ENCODE measurements at places on chromosomes 7 and 10. TPM values are rescaled to one million over a fixed set of nuclear protein-coding genes. Genes with fewer than 3 reads are reported as not detected.

DNA sequence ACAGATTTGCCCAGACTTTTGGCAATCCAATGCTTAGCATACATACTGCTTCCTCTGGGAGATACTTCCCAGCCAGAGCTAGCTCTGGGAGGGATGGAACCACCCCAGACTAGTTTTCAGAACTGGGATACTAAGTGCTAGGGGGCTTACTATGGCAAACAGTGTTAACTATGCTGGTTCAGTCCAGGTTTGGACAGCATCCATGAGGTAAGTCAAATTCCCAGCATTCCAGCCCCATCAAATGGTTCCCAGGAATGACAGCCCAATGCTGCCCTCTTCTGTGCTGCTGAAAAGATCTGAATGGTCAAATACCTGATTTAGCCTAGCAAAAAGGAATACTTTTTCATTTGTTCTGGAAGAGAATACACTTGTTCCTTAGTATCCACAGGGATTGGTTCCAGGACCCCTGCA lies 141.7 kb upstream of the CCDC6 start:
- DNase-seq = no peak

GRCh38 chr7:129210256-129210988 lies 14.4 kb upstream of the AHCYL2 start:
- DNase-seq = peak; percentile 44

DNA sequence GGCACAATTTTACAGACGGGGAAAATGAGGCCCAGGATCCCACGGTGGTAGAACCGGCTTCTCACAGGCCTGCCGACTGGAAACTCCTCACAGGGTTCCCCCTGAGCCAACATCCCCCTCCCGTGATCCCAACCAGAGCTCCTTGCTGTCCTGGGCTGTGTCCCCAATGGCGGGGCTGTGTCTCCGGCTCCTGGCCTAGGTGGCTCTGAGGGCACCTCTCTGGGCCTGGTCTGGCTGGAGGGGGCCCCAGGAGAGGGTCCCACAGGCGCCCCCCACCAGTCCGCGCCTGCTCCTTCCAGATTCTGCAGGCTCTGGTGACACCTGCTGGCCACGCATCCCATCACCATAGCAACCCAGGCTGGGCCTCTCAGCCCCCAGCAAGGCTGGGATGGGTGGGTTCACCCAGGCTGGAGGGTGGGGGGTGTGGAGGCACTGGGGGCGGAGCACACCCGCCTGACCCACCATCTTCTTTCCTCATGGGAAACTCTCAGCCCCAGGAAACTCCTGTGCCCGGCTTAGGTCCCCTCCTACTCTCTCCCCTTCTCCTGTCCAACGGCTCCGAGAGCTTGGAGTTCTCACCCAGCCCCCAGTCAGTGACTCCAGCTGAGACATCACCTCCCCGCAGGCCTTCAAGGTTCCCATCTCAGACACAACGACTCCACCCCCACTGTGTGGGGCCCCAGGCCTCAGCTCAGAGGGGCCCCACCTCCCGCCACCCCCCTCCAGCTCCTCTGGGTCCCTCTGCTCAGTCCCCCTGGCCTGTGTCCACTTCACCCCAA lies 27.1 kb upstream of the TNRC18 start:
- peak; percentile 34 for DNase-seq

ANXA8 gene
- 0.90 TPM for total RNA-seq

- no peak for DNase-seq
Observed at GRCh38 chr7:11403781-11404180, 428.2 kb downstream of the THSD7A start.

PAX2 gene
- not detected for total RNA-seq

GRCh38 chr10:6408799-6409198 lies 171.3 kb downstream of the PRKCQ start:
- DNase-seq = no peak

PLAC9 gene
- total RNA-seq = 1.6 TPM

GRCh38 chr10:121696854-121697253 lies 98.6 kb upstream of the FGFR2 start:
- DNase-seq = no peak

ASB4 gene
- total RNA-seq = not detected

DNA sequence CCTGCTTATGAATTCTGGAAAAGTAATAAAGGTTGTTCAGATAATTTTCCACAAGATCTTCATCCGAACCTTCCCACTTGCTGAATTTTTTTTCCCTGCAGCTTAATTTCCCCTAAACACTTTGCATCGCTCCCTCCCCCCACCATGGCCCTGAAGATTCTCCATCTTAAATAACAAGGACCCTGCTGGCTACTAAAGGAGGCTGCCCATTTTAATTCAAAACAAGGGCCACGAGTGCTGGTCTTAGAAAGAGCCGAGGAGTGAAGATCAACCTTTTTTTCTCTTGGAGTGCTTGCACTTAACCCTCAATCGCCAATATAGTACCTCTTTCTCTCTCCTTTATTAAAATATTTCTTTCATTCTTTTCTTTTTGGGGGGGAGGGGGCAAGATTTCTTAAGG lies 9.2 kb upstream of the SP8 start:
- DNase-seq = no peak

DNA sequence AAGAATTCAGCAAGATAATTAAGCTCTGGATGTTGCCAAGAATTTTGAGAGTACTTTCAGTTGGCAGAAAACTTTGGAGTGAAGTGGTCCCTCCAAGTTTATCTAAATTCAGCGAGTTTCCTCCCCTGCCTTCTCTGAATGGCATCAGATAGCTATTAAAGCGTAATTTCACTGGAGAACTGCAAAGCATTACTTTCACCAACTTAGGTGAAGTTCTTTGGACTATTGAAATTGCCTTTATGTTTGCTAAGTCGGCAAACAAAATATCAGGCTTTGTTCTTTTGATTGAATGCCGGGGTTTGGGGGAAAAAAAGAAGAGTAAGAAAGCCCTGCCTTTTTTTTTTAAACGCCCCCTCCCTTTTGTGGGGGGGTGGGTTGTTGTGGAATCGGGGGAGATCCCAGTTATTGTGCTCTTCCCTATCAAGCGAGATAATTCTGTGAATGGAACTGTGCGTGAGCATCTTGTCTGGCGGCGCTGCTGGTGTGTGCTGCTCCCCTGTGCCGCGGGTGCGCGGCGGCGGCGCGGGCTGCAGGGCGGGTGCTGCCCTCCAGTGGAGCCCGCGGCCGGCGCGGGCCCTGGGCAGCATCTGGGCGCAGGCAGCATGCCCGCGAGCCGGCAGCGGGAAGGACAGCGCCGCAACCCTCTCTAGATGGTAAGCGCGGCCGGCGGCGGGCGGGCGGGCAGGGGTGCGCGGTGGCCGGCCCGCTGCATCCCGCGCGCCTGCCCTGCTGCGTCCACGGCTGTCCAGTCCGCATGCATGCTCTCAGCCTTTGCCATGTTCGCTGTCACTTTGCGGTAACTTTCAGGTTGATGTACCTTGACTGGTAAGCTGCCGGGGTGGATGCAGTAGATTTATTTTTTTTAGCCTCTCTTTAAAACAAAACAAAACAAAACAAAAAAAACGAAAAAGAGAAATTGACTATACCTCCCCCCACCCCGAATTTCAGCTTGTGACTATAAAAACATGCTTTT lies 176.5 kb downstream of the TCF7L2 start:
- DNase-seq = peak; percentile 76

DNA sequence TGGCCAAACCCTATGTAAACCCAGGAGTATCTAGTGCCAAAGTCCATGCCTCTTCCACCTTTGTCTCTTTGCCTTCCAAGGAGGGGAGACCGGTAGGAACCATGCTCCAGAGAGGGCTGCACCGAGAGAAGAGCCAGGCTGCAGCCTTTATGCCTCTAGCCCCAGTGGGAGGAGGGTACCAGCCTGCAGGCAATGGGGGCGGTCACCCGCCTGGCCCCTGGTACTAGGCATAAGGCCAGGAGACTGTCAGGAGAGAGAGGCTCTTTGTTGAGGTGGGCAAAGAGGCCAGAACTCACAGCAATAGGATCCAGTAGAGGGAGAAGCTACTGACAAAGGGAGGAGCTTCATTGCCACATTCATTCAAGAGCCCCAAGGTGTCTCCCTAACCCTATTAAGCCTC lies 146.6 kb upstream of the PDE1C start:
- no peak for DNase-seq

VSIR gene
- 5.0 TPM for total RNA-seq

PON1 gene
- not detected for total RNA-seq

GRCh38 chr7:129452589-129453231 lies 18.5 kb downstream of the STRIP2 start:
- DNase-seq = no peak

CNPY1 gene
- total RNA-seq = not detected

GRCh38 chr10:110711382-110711781 lies 67.2 kb downstream of the RBM20 start:
- no peak for DNase-seq

- no peak for DNase-seq
Observed at GRCh38 chr10:60096761-60097513, 190.6 kb upstream of the CCDC6 start.

- peak; percentile 49 for DNase-seq
Observed at GRCh38 chr10:3363311-3364045, 190.9 kb upstream of the PITRM1 start.

DNA sequence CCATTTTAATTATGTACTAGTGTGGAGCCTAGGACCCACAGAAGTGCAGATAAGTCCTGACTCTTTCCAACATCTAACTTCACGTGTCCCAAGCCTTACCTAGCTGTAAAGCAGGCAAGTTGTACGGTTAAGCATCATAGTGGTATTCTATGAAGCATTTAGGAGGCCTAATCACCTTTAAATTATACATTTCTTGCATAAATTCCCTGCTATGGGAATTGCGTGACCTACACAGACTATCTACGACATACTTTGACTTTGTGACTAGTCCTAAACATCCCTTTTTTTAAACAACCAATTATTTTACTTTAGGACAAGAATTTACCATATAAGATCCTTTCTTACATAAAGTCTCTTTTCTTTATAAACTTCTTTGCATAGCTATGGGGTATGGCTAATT lies 37.7 kb upstream of the LRGUK start:
- no peak for DNase-seq

- DNase-seq = peak; percentile 91
Observed at GRCh38 chr10:98374217-98374985, 40.6 kb downstream of the PYROXD2 start.

EFCAB10 gene
- total RNA-seq = not detected

- no peak for DNase-seq
Observed at GRCh38 chr7:96253441-96253840, 68.5 kb downstream of the SLC25A13 start.

- no peak for DNase-seq
Observed at GRCh38 chr10:30897547-30897946, 134.1 kb downstream of the ZNF438 start.

TET1 gene
- total RNA-seq = 4.3 TPM

DNA sequence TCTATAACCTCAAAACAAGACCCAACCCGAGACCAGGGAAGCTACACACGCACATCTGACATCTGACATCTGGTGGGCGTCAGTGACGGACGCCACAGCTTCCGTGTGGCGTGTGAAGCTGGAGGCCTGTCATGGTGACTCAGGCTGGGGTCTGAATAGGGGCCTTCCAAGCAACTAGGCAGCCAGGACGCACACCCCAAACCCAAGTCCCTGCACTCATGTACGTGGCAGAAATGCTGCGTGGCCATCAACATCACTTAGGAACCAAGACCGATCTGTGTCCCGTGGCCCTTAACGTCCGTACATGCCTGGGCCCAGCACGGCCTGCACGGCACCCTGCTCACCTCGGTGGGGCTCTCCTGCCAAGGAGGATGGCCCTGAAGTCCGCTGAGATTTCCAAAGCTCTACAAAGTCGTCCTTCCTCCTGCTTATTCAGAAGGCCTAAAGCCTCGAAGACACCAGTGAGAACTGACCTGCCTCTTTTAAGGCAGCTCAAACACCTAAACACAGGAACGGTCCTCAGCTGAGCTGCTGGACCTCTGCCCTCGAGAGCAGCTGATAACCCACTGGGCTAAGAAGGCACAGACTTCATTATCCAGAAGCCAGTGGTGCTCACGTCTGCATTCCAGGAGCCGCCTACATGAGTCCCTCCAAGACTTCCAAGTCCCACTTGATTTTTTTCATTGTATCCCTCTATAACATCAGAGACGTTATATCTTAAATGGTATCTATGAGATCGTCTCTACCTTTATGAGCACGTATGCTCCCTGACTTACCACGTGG lies 82.5 kb downstream of the DIP2C start:
- DNase-seq = peak; percentile 89

- DNase-seq = no peak
Observed at GRCh38 chr7:81167934-81168333, 249.1 kb upstream of the SEMA3C start.

DNA sequence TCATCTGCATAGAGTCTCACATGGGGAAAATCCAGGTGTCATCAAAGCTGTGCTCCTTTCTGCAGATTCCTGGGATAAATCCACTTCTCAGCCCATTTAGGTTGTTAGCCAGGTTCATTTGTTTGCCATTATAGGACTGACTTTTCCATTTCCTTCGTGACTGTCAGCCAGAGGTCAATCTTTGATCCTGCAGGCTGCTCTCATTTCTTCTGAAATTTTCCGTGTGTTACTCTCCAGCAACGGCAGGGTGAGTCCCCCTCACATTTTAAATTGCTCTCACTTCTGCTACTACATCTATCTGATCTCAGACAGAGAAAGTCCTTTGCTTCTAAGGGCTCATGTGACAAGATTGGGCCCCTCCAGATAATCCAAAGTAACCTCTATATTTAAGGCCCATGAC lies 150.7 kb upstream of the BET1 start:
- peak; percentile 15 for DNase-seq

DNA sequence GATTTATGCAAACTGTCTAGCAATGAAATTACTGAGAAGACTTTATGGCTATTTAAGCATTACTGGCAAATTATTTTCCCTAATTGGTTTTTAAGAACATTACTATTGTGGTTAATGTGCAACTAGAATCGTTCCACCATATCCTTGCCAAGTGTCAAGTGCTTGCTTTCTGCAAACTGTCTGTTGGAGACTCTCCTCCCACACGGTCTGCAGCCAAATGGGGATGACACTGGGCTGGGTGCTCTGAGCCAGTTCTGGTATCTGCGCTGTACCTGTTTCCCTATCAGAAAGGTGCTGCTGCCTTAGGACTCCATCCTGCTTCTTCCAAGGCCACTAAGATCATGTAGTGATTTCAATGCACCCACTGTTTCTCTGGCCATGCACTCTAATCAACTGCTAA lies 110.4 kb downstream of the RAMP3 start:
- DNase-seq = no peak

DNA sequence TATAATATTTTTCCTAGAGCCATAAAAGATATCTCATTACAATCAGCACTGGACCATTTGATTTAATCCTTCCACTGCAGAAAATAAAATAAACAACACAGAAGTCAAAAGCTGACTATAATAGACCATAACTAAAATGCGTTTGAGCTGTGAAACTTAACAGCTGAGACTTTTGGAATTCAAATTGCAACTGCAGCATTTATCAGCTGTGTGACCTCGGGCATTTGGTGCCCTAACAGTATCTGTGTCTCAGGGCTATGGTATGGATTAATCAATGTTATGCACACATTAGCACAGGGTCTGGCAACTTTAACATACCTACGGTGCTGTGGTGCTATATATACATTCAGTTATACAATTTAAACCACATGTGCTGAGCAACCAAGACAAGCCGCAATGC lies 160.1 kb downstream of the COL28A1 start:
- DNase-seq = no peak

- DNase-seq = peak; percentile 74
Observed at GRCh38 chr7:157273208-157274093, 63.4 kb upstream of the DNAJB6 start.

EVX1 gene
- total RNA-seq = not detected

GRCh38 chr7:139989366-139990141 lies 73.2 kb downstream of the PARP12 start:
- no peak for DNase-seq

PRKCQ gene
- under 0.01 TPM for total RNA-seq

- DNase-seq = no peak
Observed at GRCh38 chr7:139479620-139480019, 3.9 kb downstream of the KLRG2 start.

C10orf143 gene
- total RNA-seq = 0.56 TPM
